ENCODE measurements at places on chromosomes 6 and 20.

DNA sequence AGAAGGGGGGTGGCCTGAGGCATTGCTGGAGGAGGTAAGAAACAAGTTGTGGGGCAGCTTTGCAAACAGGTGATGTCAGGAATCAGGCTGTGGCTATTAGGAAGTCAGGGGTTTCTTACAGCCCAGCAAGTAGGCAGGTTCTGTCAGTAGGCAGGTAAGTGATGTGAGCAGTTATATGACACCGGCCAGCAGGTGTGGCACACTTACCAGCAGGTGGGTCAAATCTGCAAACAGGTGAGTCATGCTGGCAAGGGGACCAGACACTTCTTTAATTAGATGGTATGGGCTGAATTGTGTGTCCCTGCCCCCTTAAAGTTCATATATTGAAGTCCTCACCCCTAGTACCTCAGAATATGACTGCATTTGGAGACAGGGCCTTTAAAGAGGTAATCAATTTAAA lies 16.4 kb upstream of the ENPP4 start:
- no peak for DNase-seq

DNA sequence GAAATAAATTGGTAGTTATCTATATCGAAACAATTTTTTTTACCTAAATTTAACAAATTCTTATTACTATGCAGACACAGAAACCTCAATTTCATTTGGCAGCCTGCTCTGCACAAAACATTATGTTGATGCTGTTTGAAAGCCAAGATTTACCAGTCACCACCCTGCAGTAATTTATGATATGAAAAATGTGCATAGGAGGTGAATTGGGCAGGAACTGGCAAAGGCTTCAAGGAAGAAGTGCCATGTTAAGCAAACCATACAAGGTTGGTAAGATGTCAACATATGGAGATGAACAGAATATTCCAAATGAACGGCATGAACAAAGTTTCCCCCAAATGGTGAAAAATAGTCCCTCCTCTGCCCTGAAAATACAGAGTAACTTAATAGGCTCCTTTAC lies 54.2 kb upstream of the TAB2 start:
- DNase-seq: no peak

- no peak for DNase-seq
Observed at GRCh38 chr6:152221806-152222628, 414.5 kb downstream of the ESR1 start.

DNA sequence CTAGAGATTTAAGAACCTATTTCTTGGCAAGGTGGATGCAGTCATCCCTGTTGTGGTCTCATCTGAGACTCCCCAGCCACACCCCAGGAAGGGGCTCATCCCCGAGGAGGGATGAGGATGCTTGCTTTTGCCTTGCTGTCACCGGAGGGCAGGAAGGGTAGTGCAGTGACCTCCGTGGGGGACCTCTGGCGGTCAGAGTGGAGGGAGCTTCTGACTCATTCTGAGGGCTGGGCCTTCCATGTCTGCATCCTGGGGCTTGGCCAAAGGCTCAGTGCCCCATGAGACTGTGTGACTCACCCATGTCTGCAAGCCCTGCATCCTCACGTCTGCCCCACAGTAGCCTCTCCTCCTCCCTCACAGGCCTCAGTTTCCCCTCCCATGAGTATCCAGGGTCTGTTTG lies 38.7 kb downstream of the UQCC2 start:
- DNase-seq: no peak

All from putamen (tissue), 1 donor.